ENCODE measurements at places on chromosomes 5 and 9.
A peak's percentile ranks its signal among the peaks of the same experiment; 100 is the strongest.

GRCh38 chr9:111871499-111871855 lies 25.1 kb upstream of the UGCG start:
- DNase-seq = no peak

GRCh38 chr5:14534773-14535172 lies 46.8 kb upstream of the OTULINL start:
- DNase-seq = no peak

GRCh38 chr9:125330587-125330986 lies 69.0 kb downstream of the GAPVD1 start:
- no peak for DNase-seq

DNA sequence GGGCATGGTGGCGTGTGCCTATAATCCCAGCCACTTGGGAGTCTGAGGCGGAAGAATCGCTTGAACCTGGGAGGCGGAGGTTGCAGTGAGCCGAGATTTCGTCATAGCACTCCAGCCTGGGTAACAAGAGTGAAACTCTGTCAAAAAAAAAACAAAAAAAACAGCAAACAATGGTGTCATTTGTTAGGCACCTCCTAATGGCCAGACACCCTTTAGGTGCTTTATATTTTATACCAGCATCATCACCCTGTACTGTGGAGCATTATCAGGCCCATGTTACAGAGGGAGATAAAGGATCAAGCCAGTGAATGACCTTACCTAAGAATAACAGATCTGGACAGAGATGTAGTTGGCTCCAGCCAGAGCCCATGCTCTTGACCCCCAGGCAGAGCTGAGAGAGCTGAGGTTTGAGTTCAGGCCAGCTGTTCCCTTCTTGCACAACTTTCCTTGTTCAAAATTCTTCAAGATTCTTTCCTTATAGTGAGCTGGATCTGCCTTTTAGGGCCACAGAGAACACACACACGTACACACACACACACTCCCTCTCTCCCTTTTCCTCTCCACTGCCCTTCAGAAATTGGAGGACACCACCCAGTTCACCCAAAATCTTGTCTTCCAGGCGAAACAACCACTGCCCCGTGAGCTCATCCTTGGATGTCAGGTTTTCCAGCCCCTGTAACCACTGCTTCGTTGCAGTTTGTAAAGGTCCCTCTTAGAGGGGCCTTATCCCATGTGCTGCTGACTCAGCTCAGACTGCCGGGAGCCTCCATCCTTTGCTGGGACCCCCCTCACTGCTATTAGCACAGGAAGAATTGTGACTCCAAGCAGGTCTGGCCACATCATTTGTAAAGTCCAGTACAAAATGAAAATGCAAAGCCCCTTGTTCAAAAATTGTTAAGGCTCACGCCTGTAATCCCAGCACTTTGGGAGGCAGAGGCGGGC lies 10.4 kb upstream of the PTGES start:
- DNase-seq = no peak

DNA sequence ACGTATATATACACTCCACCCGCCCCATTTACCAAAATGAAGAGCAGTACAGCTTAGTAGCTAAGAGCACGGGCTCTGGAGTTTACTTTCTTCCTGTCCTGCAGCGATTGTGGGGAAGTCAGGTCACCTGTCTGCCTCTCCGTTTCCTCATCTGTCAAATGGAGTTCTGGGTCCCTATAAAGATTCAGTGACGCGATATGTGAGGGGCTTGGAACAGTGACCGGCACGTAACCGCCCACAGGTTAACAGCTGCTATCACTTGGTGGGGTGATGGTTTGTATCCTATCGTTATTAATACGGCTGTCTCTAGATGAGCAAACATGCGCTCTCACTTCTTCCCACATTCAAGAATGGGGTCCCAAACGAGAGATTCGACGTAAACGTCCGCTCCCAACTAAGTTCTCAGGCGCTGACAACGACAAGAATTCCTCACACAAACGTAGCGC lies 426 bp downstream of the FAM114A2 start:
- peak; percentile 32 for DNase-seq

DNA sequence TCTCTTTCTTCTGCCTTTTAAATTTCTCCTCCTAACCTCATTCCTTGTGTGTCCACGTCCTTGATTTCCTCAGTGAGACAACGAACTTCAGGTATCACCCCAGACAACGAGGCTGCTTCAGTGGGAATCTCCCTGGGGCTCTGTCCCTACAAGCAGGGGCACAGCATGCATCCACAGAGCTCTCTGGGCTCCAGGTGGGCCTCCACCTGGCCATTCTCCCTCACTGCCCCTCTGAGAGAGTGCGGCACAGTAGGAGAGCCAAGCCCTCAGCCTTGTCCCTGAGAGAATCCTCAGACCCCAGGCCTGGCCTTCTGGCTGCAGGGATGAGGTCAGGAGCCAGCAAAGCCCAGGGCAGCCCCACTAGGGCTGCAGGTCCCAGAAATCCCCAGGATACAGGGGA lies 105.3 kb downstream of the LHFPL2 start:
- no peak for DNase-seq

DNA sequence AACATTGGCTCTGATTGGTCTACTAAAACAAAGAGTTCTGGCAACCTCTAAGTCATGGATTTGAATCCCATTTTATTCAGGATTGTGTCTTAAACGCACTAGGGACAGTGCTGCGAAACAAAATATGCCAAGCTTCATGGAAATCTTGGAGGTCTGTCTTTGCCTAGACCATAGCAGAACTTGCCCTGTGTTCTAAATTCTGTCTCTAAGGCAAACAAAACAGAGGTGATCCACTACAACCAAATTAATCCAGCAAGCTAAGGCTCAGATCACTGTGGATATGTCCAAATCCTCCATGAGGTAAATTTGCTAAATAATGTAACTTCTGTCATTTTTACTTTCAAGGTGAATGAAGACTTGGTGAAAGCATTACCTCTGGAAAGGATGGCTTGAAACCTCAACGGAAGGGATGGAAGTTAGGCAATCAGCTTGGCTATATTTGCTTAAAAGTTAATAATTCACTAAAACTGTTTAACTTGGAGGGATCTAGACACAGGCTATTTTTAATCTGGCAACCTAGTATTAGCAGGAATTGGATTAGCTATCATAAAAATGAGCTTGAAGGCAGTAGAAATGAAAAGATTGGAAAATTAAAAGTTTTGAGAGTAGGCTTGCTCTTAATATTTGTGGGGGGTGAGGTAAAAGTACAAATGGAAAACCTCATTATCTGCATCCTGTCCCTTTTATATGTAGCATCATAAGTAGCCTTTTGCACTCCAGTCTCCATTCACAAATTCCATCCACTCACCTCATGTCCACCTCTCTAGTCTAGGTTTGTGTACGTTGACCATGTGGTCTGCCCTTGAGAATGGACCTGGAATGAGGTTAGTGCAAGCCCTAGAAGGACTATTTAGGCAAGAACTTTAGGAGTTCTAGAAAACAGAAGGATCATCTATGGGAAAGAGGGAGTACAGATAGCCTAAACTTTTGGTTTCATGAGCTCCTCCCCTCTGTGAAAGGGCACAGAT lies 176.2 kb downstream of the SMC2 start:
- DNase-seq = no peak
